ENCODE measurements at places on chromosomes 1 and 21. TPM values are rescaled to one million over a fixed set of nuclear protein-coding genes. Genes with fewer than 3 reads are reported as not detected.

Gene GJC2
- 1.5 TPM for total RNA-seq

Gene RCSD1
- total RNA-seq, result 8.6 TPM

- DNase-seq, result no peak
These were observed 428.1 kb downstream of the PRDM2 start for GRCh38 chr1:14128096-14128495.

DNA sequence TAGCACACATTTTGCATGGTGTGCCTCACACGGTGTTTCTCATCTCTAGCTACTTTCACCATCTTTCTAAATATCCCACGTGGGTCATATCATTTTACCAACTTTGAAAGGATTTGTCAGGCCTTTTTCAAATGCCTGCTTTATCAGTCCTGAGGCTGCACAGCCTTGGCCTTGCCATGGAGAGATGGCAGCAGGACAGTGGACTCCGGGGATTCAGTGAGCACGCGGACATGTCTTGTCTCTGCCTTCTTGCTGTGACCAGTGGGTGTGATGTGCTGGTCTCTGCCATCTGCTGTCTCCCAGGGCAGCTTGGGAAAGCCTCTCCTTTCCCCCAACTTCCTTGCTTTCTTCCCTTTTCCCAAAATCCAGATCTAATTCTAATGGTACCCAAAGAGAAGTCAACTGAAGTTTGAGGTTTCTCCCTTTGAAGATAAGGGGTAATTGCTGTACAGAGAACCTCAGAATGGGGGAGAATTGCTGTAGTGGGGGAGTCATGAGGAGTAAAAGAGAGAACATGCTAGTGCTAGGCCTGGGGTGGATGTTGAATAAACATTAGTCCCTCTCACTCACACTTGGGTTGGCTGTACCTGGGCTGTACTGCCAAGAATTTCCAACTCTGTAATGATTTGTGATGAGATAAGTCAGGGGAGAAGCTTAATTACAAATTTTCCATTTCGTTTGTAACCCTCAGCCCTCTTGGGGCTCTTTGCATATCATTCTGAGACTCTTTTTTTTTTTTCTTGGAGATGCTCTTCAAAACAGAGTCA is 99.5 kb downstream of the GALNT2 start:
- DNase-seq, result no peak

DNA sequence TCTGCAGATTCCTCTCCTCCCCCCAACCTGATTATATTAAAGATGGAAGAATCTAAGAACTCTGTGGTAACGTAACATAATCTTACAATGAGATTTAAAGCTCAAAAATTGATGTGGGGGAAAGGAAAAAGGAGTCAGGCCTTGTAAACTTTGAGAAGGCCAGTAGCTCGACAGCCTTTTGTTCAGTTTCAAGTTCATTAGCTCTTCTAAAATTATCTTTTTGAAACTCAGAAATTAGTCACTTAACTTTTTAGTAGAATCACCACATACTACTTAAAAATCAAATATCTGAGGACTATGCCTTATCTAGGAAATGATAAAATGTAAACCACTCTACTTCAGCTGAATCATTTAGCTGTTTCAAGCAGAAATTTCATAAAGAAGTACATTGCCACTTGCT is 996.2 kb downstream of the AMY1C start:
- DNase-seq, result no peak

All from left colon (tissue), 2 donors.